ENCODE measurements at places on chromosomes 2 and 18.

DNA sequence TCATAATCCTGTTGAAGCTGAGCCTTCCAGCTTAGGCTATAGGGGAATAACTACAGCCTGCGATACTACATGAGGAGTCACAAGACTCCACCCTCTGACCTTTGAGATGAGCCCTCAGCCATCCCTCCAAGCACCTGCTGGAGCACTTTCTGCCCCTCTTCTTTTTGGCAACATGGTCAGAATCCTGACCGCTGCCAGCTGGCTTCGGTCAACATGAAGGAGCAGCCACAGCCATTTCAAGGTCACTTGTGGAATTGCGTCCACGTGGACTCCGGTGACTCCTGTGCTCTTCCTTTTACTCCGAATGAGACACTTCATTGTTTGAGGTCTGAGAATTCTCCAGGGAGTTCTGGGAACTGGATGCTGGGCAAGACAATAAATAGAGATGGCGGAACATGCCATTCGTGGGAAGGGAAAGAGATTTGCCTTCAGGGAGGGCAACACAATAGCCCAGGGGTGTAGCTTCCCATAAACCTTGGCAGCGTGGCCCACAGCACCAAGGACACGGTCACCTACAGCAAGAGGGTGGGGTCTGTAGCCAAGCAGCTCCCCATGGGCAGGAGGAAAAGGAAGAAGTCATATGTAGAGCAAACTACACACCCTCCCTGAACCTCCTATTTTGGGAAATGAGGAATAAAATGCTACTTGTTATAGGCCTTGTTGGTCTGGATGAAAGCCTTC is 73.3 kb upstream of the PPP1CB start:
- no peak for DNase-seq

DNA sequence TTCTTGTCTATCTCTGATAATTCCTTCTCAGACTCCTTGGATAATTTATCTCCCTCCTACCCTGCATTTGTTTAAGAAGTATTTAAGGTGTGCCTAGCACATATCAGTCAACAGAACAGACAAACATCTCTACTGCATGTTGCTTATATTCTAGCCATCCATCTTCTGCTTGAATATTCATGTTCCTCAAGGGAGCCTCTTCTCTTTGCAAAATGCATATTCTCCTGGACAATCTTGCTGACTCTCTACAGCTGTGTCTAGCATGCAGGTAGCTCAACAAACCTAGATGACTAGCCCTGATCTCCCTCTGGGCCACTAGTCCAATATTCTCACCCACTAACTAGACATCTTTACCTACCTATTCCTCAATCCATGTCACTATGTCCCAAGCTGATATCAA is 70.0 kb downstream of the AP1S3 start:
- DNase-seq = no peak

DNA sequence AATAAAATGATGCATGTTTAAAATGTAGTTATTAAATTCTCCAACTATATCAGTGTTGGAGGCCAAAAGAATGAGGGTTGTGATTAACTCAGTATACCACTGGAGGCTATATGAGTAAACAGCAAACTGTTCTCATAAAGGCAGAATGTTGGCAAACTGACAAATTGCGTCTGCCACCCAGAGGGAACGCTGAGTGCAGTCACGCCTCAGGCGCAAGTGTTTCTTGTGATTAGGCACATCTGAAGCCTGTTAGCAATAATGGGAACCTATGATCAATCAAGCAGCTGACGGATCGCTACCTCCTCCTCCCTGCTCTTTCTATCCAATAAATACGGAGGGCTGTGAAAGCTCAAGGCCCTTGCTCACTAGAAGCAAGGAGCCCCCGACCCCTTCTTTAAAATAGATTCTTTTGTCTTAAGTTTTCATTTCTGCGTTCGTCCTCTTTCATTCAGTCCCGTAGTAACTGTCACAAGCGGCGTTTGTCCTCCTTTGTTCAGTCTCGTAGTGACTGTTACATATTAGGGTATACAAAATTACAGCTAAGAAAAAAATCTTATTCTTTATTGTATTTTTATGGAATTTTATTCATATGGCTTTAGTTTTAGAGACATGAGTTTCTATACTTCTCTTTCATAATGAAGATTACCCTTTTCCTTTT is 16.3 kb upstream of the RMND5A start:
- DNase-seq = peak; percentile 65

GRCh38 chr18:76493213-76494161 is 1.6 kb downstream of the ZNF516 start:
- peak; percentile 76 for DNase-seq

GRCh38 chr18:45626330-45627203 is 11.3 kb downstream of the SLC14A2 start:
- DNase-seq = no peak

DNA sequence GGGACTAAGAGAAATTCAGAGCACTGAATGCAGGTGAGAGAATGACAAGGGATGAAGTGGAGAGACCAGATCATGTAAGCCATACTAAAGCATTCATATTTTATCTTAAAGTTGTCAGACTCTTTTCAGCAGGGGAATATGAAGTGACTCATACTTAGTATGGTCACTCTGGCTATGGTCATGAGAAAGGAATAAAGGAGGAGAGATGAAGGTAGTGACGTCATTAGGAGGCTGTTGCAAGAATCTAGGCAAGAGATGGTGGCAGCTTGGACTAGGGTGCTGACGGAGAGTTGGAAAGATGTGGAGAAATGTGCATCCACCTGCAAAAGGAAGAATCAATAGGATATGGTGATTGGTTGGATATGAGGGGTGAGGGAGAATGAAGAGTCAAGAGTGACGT is 203.2 kb upstream of the ACVR2A start:
- DNase-seq = no peak

DNA sequence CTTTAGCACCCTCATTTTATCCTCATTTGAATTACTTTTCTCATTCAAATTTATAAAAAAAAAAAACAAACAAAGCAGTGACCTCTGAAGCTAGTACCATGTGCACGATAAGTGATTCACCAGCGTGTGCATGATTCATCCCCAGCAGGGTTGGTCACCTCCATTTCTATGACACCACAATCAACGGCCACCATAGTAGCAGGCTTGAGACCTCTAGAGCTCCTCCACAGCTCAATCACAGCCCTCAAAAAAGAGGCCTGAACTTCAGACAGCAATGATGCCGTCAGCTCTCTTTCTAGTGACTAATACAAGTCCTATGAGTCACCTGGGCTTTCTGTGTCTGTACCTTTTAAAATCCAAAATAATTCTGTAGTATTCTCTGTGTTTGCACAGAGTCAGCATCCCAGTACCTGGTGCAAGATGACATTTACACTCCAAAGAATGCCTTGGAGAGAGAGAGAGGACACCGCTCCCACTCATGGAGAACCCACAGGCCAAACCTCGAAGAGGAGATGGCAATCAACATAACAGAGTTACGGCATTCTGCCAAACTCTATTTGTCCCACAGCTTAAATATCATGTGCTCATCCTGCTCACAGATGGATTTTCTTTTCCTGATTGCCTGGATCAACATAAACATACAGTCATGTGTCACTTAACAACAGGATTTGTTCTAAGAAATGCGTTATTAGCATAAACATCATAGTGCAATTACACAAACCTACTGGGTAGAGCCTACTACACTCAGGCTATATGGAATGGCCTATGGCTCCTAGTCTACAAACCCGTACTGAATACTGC is 58.7 kb downstream of the L3MBTL4 start:
- peak; percentile 84 for DNase-seq

DNA sequence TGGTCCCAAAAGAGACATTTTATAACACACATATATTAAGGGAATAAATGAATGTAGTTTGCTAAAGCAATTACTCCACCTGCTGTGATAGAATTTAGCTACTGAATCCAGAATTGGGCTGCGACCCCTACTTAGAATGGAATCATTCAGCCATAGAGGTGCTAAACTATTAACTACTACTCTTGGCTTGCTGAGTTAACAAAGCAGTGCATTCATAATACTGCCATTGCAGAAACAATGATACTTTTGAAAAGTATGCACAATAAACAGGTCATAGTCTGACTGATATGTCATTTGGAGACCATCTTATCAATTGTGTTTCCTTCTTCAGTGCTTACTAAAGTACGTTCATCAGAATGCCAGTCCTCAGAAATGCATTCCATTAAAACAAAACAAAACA is 273.6 kb downstream of the PIEZO2 start:
- DNase-seq = no peak

DNA sequence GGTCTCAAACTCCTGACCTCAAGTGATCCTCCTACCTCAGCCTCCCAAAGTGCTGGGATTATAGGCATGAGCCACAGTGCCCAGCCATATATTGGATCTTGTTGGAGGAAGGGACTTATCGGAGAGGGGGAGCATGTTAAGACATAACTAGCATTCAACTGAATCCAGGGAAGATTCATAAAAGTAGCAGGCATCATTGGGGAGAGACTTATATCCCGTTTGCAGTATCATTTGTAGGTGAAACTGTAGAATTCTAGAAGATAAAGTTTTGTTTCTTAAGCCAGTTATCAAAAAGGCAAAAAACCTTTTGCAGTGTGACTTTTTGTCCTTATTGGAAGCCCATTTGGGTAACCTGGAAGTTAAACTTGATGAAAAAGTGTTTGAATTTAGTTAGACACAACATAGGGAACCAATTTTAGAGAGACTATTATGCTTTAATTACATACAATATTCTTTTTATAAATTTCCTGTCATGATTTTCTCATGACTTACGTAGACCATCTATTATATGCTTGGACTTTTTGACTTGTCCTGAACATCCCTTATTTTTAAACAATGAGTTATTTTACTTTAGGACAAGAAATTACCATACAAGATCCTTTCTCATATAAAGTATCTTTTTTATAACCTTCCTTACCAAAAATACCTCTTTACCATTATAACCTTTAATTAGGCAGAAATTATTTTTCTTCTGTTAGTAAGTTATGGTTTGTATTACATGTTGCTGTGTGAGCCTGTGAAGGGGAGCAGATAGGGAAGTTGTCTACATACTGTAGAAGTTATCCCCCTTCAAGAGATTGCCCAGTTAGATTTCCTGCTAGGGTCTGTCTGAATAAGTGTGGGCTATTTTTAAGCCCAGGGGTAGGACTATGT is 20.3 kb downstream of the RAB3GAP1 start:
- peak; percentile 33 for DNase-seq

- no peak for DNase-seq
Observed at GRCh38 chr2:190578158-190579057, 43.9 kb upstream of the NEMP2 start.

DNA sequence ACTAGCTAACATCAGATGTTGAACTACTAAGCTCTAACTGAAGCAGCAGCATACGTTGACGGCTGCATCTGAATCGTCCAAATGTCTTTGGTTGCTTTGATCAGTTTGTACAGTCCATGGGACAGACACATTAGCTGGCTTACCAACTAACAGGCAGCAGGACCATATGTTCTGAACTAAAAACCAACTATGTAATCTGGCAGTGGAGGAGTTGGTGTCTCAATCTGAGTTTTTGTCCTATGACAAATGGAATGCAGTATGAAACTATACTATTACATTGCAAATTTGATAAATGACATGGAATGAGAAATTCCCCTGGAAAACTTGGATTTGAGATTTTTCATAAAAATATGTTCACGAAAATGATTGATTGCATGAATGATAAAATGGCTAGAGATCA is 79.5 kb downstream of the EPHA4 start:
- DNase-seq = no peak

DNA sequence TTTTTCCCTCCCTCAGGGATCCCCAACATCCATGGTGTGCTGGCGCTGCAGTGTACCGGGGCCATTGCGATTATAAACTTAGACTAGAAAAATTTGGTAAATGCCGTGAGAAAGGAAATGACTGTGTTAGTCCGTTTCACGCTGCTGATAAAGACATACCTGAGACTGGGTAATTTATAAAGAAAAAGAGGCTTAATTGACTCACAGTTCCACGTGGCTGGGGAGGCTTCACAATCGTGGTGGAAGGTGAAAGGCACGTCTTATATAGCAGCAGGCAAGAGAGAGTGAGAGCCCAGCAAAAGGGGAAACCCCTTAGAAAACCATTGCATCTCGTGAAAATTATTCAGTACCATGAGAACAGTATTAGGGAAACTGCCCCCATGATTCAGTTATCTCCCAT is 44.3 kb downstream of the NTSR2 start:
- DNase-seq = no peak

GRCh38 chr2:230267556-230267955 is 42.0 kb downstream of the SP140 start:
- no peak for DNase-seq

GRCh38 chr2:103815731-103816130 is 1038.2 kb upstream of the POU3F3 start:
- DNase-seq = no peak

GRCh38 chr2:40352041-40352702 is 99.7 kb downstream of the SLC8A1 start:
- no peak for DNase-seq

DNA sequence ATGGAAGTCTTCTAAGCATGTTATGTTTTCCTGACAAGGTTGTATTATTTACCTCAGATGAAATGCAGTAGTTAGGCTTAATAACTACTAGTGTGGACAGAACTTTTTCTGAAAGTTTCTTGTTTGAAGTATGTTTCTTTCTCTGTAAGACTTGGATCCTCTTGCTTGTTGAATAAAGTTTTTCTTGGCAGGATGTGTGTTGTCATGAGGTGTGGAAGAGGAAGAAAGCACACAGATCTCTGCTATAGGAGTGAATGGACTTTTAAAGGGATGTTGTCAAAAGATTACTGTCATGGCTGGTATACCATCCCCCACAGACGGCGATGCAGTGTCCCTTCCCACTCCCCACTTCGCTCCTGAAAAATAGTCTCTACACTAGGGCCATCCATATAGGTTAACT is 2.6 kb downstream of the CAB39 start:
- DNase-seq = no peak

- no peak for DNase-seq
Observed at GRCh38 chr2:227846831-227847230, 24.6 kb upstream of the DAW1 start.

DNA sequence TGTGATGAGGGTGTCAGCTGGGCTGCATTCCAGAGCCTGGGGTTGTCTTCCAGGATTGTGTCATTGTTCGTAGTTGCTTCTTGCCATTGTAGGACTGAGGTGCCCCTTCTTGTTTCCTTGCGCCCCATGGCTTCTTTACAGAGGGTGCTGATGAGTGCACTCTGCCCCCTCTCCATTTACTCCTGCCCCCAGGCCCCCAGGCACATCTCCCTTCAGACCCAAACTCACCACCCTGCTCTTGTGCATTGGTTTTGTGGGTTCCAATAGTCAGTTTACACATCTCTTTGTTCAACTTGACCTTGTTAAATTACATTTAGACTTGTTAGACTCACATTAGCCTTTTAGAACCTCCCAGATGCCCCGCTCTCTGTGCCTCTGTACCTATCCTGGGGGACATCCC is 33.1 kb downstream of the HJURP start:
- DNase-seq = no peak

DNA sequence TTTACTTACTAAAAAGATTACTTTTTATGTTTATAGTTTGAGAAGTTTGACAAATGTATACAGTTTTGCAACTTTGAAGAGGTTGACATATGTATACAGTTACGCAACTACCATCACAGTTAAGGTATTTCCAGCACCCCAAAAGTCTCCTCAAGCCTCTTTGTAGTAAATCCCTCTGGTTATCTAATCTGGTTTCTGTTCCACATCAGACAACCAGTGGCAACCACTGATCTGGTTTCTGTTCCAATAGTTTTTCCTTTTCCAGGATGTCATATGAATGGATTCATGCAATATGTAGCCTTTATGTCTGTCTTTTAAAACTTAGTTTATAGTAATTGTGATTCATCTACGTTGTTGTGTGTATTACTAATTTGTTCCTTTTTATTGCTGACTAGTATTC is 23.5 kb downstream of the IFIH1 start:
- no peak for DNase-seq
